ENCODE measurements at places on chromosomes 2 and 18. TPM values are rescaled to one million over a fixed set of nuclear protein-coding genes. Genes with fewer than 3 reads are reported as not detected.

DNA sequence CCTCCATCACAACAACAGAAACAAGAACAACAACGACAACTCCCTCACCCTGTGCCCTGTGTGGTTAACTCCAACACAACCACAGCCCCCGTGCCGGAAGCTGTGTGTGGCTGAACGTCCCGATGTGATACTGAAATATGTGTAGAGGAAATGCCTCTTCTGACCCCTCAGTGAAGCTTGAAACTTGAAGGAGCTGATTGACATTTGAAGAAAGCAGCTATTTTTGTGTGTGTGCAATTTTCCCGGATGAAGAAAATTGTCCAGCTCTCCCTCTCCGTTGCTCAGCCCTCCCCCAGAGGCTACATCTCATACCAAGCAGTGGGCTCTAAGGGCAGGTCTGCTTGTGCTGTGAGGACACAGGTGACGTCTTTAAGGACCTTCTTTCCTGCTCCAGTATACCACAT, 173.8 kb downstream of the ICOS start:
- DNase-seq: no peak

GRCh38 chr2:224213396-224213795, 174.3 kb upstream of the SERPINE2 start:
- no peak for DNase-seq

DNA sequence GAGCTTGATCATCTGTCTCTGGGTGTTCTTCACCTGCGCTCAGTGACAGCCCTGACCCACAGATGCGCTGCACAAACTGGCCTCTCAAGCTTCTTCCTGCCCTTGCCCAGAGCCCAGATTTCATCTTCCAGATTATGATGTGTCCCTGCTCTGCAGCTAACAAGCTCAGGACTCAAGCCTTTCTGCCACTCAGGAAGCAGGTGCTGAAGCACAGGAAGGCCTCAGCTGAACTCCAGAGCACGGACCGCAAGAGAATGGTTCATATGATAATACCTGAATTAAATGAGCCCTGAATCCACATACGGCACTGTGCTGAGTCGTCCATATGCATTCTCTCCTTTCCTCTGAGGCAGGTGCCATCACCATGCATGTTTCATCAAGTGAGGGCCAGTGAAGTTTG, 3.8 kb downstream of the CD207 start:
- no peak for DNase-seq

GRCh38 chr2:70029814-70030409, 57.4 kb upstream of the PCBP1 start:
- peak; percentile 68 for DNase-seq

DNA sequence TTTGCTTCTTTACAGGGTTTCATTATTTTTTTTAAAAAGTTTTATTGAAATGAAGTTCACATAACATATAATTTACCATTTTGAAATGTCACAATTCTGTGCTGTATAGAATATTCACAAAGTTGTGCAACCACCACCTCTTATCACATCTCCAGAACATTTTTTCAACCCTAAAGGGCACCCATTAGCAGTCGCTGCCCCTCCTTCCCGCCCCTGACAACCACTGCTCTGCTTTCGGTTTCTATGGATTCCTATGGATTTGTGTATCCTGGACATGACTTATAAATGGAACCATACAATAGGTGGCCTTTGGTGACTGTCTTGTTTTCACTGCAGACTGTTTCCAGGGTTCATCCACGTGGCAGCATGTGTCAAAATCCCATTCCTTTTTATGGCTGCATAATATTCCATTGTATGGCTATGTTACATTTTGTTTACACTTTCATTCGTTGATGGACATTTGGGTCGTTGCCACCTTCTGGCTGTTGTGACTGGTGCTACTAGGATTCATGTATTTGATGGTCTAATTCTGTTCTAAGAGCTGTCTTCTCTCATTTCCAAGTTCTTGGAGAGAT, 52.6 kb downstream of the SH3BP4 start:
- DNase-seq: no peak

- DNase-seq: no peak
Observed at GRCh38 chr2:39922679-39923405, 143.8 kb upstream of the THUMPD2 start.

GRCh38 chr2:235950473-235950809, 217.7 kb downstream of the GBX2 start:
- DNase-seq: no peak

- no peak for DNase-seq
Observed at GRCh38 chr2:169729274-169729605, 4.4 kb upstream of the KLHL23 start.

- DNase-seq: no peak
Observed at GRCh38 chr2:36915627-36916026, 50.7 kb downstream of the STRN start.

CCL20 gene
- not detected for total RNA-seq

IL1RN gene
- 0.41 TPM for total RNA-seq

HAAO gene
- not detected for total RNA-seq

Data from A172 (cell line).